ENCODE measurements at places on chromosomes 13 and 19.
A peak's percentile ranks its signal among the peaks of the same experiment; 100 is the strongest.

- no peak for DNase-seq
Observed at GRCh38 chr13:25196971-25197370, 24.9 kb upstream of the AMER2 start.

- no peak for DNase-seq
Observed at GRCh38 chr13:37410316-37410715, 188.3 kb downstream of the POSTN start.

DNA sequence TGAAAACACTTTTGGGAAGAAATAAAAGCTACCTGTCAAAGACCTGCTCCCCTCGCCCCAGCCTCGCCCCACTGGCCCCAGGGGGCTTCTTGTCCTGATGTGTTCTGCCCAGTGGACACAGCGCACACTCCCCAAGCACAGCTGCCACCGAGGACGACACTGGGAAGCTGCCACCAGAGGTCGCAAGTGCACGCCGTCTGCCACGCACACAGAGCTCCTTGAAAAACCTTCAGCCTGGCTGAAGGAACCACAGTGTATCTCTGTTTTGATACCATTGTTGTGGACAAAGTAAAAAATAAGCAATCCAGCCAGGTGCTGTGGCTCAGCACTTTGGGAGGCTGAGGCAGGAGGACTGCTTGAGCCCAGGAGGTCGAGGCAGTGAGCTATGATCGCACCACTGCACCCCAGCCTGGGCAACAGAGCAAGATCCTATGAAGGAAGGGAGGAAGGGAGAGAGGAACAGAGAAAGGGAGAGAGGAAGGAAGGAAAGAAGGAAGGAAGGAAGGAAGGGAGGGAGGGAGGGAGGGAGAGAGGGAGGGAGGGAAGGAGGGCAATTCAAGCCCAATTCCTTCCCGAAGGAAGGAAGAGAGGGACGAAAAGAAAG, 57.3 kb downstream of the CEBPG start:
- peak; percentile 58 for DNase-seq

DNA sequence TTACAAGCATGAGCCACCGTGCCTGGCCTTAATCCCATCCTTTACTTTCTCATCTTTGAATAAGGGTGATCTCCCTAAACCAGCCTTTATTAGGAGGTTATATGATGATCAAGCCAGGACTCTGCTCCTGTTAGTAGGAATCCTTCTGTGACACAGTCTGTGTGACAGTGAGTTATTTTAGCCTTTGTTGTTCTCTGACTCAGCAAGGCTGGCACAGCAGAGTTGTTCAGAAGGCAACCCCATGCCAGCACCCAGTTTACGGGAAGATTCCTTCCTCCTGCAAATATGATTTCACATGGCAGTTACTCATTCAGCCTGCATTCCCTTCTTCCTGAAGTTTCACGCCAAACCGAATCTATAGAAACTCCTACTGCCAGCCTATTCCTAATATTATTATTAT, 10.5 kb upstream of the MIER2 start:
- DNase-seq: no peak

DNA sequence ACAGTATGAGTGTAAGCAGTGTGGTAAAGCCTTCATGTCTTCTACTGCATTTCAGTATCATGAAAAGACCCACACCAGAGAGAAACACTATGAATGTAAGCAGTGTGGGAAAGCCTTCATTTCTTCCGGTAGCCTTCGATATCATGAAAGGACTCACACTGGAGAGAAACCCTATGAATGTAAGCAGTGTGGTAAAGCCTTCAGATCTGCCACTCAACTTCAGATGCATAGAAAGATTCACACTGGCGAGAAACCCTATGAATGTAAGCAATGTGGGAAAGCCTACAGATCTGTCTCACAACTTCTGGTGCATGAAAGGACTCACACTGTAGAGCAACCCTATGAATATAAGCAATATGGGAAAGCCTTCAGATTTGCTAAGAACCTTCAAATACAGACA, 12.8 kb downstream of the ZNF844 start:
- no peak for DNase-seq

DNA sequence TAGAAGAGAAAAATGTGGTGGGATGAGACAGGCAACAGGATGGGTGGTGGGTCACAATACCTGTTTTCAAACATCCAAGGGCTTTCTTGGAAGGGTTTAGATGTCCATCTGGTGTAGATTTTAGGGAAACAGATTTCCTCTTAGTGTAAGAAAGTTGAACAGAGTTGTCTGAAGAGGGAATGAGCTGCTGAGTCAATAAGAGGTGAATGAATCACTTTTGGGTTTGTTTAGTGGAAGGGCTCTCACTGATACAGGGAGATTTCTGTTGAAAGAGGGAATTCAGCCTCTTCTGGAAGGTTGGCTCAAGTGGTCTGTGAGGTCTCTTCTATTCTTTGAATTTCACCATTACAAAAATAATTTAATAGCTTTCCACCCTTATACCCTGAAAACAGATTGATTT, 54.6 kb downstream of the LACC1 start:
- no peak for DNase-seq

DNA sequence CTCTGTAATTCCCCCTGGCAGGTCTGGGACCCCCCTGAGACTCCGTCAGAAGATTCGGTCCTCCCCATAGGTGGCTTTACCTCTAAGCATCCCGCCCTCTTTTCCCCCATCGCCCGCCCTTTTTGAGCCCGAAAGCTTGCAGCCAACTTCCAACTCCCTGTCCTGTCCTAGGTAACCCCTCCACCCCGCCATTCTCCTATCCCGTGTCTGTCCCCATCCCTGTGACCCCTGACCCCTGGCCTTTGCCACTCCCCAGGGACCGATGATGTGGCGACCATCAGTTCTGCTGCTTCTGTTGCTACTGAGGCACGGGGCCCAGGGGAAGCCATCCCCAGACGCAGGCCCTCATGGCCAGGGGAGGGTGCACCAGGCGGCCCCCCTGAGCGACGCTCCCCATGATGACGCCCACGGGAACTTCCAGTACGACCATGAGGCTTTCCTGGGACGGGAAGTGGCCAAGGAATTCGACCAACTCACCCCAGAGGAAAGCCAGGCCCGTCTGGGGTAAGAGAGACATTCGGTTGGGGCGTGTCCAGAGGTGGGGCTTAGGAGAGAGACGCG, 488 bp downstream of the RCN3 start:
- DNase-seq: no peak

- DNase-seq: no peak
Observed at GRCh38 chr13:35260316-35260715, 216.2 kb downstream of the MAB21L1 start.

- DNase-seq: no peak
Observed at GRCh38 chr13:33761740-33762139, 56.2 kb upstream of the RFC3 start.

- DNase-seq: no peak
Observed at GRCh38 chr13:33119022-33119781, 103.0 kb downstream of the KL start.

- DNase-seq: no peak
Observed at GRCh38 chr13:62931853-62932252, 1516.2 kb upstream of the PCDH20 start.

GRCh38 chr13:51723529-51723928, 80.4 kb downstream of the DHRS12 start:
- no peak for DNase-seq

DNA sequence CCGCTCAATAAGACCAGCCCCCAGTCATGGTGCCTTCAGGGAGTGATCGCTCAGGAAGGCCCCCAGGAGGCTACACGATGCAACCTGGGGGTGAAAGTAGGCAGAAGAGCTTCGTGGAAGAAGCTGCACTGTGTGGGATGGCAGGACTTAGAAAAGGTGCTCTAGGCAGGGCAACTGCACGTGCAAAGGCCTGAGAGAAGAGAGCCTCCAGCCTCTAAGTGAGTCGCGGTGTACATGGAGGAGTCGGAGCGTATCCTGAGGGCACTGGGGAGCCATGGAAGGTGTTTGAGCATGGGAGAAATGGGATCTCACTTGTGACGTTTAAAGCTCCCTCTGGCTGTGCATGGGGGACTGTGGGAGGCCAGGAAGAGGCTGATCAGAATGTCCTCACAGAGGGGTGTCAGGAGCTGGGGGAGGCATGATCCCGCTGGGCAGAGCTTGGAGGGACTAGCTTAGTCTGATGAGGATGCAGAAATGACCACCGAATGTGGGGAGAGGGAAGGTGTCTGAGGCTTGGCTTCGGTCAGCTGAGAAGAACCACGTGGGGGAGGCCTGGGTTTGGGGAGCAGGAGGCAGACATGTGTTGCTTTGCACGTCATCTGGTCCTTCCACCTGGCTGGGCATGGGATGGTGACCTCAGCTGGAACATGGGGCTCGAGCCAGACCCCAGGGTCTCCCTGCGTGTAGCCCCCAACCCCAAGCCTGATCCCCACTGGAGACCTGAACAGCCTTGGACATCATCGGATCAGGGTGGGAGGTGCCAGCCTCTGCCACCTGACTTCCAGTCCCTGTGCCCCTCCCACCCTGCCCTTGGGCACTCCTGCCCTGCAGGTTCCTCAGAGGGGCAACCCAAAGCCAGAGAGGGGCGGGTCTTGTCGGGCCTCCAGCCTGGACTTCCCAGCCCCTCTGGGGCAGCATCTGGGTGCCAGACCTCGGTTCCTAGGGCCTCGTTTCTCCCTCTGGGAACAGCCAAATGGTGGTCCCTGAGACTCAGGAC, 1.1 kb downstream of the APC2 start:
- DNase-seq: no peak

- DNase-seq: no peak
Observed at GRCh38 chr19:18746401-18747325, 44.4 kb downstream of the COMP start.

DNA sequence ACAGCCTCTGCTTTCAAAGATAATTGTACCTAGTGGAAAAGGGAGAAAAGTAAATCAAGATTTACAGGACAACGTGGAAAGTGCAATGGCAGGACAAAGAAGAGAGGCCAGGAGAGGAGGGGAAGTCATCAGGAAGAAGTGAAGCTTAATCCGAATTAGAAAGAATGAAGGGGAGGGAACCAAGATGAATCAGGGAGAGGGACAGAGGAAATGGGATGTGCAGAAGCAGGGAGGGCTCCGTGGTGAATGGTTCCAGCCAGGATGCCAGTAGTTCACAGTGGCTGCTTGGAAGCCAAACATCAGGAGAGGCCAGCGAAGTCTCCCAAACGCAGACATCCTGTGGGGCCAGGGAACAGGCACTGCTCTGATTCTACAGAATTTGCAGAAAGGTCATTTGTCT, 144.4 kb downstream of the LIG4 start:
- no peak for DNase-seq

DNA sequence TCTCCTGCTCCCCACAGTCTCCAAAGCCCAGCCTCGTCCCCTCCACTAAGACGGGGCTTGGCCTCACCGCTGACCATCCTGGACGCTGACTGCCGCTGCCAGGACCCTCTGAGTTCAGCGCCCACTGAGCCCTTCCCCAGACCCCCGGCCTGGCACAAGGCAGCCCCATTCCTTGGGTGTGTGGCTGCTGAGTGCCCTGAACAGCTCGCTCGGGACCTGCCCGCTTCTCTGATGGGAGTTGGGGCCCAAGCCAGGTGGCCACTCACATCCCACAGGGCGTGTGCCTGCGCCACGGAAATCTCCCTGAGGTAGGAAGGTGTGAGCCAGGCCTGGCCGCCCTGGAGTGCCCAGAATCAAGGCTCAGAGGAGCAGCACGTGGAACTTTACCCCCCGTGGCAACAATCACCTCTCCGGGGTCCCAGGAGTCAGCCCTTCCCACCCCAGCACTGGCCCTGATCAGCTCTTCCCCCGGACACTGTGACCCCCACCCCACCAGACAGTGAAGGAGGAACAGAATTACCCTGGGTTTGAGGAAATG, 20.8 kb downstream of the C13orf46 start:
- no peak for DNase-seq

- DNase-seq: no peak
Observed at GRCh38 chr13:41307884-41308640, 3.0 kb upstream of the NAA16 start.

- DNase-seq: no peak
Observed at GRCh38 chr13:80577926-80578670, 237.2 kb upstream of the SPRY2 start.

GRCh38 chr13:28239374-28239773, 101.0 kb downstream of the PAN3 start:
- DNase-seq: no peak

DNA sequence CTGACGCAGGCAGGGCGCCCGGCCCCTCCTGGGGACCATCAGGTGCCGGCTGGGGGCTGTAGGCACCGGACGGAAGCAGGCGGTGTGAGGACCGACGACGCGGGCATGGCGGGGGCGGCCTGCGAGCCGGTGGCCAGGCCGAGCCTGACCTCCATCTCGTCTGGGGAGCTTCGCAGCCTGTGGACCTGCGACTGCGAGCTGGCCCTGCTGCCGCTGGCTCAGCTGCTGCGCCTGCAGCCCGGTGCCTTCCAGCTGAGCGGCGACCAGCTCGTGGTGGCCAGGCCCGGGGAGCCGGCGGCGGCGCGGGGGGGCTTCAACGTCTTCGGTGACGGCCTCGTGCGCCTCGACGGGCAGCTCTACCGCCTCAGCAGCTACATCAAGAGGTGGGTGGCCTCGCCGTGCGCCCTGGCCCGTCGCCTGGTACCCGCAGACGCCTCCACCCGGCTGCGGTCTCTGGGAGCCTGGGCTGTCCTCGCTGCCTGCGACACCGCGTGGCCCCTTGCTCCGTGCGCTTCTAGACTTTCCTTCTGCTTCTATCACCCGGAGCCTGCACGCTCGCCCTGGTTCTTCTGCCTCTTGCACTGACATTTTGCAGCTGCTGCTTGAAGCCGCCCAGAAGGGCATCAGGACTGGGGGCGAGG, 460 bp downstream of the MEDAG start:
- DNase-seq: no peak

DNA sequence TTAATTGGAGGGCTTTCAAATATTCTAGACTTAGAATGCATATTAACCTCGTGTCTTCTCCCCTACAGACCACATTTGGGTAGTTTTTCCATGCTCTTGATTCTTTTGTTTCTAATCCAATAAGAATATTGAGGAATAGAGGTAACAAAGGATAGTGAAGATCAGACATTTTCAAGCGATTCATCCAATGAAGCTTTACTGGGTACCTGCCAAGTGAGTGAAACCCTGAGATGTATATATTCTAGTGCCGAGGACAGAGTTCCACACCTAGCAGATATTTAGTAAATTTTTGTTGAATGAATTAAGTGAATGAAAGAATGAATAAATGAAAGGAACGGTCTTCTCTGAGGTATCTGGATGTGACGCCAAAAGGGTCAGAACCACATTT, 442 bp upstream of the RFC3 start:
- DNase-seq: no peak

GRCh38 chr13:84865783-84866221, 933.4 kb downstream of the SLITRK6 start:
- DNase-seq: no peak

DNA sequence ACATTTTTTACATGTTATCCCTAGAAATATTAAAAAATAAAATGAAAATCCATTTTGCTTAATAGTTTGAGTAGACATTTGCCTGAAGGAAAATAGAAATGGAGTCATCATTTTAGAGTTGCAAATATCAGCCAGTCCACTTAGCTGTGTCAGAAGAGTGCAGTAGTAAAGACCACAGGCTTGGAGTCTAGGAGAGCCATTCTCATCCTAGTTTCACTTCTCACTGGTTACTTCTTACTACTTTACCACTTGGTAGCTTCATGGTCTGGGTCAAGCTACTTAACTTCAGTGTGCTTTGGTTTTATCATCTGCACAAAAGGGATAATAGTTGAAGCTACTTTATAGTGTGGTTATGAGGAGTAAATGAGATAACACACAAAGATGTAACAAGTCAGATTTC, 286.5 kb upstream of the NBEA start:
- DNase-seq: no peak

- DNase-seq: no peak
Observed at GRCh38 chr19:46616631-46617322, 8.1 kb downstream of the PTGIR start.

GRCh38 chr19:56079609-56080008, 41.5 kb downstream of the ZNF787 start:
- no peak for DNase-seq
